Large intestine (tissue), 12 donors: ENCODE measurements at places on chromosomes 1 and 21.

- DNase-seq: no peak
- H3K27me3 ChIP-seq: no peaks in the 10 kb centered on the region
- H3K36me3 ChIP-seq: no peaks in the 10 kb centered on the region
- no peak overlapping the region for H3K27ac ChIP-seq
- peaks cover 6% of the 10 kb centered on the region for H3K4me1 ChIP-seq
Measured at GRCh38 chr1:84971957-84972356, 25.0 kb downstream of the MCOLN2 start.

DNA sequence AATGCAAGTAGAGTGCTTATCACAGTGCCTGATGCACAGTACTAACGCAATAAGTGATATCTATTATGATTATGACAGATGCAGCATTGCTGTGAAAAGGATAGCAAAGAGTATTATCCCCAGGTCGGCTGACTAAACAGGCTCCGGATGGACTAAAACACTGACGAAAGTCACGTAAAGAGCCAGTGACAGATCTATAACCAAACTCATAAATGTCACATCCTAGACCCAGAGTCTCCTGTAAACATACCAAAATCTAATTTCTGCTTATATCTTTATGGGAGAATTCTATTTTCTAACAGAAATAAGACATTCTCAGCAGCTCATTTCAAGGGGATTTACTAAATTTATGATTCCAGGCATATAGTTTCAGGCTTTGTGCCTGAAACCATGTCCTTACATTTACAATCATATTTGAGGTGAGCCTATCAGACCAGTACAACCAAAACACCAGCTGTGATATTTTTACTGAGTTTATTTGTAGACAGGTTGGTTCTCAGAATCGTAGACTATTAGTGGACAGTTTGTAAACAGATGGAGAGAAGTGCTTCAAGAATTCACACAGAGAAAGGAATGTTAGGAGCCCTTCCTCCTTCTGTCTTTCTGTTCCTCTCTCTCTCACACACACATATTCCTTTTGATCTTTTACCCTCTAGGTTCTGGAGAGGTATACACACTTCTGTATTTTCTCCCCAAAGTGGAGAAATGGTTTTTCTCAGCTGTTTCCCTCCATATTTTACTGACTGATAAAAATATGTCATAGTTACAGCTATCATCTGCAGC is 52.4 kb upstream of the WDR26 start:
- H3K4me1 ChIP-seq: no peaks in the 10 kb centered on the region
- no peak for DNase-seq
- no peaks in the 10 kb centered on the region for H3K36me3 ChIP-seq
- H3K27me3 ChIP-seq: no peaks in the 10 kb centered on the region
- H3K4me3 ChIP-seq: no peak overlapping the region

- no peak overlapping the region for H3K27ac ChIP-seq
- no peaks in the 10 kb centered on the region for H3K36me3 ChIP-seq
- no peak for DNase-seq
- H3K4me1 ChIP-seq: no peaks in the 10 kb centered on the region
- no peaks in the 10 kb centered on the region for H3K27me3 ChIP-seq
Measured at GRCh38 chr1:171468120-171468750, 17.1 kb upstream of the PRRC2C start.

DNA sequence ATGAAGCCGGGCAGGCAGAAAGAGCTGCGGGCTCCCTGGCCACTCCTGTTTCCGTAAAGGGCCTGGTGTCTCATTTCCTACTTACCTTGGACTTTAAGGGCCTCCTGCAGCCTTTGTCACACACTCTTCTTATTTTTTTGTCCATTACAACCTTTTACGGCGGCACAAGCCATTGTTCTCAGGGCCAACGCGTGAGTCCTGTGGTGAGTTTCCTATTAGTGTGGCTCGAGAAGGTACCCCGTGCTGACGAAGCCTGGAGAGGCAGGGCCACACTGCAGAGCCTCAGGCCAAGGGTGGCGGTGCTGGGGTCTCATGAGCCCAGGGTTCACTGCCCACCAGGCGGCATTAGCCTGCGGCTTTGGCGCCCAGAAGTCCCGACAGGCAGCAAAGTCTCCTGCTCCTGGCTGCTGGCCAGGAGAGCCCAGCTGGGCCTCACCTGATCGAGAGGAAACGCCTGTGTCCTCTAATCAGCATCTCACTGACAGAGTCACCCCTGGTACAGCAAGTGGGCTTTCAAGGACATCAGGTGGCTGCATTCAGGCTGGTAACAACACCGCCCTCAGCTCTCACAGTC is 62.0 kb downstream of the SIK1 start:
- no peaks in the 10 kb centered on the region for H3K27me3 ChIP-seq
- H3K4me3 ChIP-seq: no peak overlapping the region
- no peak overlapping the region for H3K27ac ChIP-seq

DNA sequence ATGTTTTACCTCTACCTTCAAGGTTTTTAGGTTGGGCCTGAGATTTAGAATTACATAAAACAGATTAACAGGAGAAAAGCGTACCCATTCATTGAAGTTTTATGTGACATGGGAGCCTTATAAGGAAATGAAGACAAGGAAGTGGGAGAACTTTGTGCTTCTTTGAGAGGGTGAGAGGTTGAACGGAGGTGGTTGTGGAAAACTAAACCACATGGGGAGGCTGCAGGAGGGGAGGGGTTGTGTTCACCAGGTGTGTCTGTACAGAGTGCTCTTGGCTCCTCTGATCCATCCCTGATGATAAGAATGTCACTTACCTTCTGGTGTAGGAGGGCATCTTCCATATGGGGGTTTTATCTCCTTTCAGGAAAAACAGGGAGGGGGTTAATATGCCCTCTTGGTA is 2.7 kb downstream of the SLX9 start:
- peaks cover 32% of the 10 kb centered on the region for H3K36me3 ChIP-seq
- no peak overlapping the region for H3K4me3 ChIP-seq
- H3K4me1 ChIP-seq: peaks cover 10% of the 10 kb centered on the region
- no peak for DNase-seq

- no peak overlapping the region for H3K27ac ChIP-seq
- no peaks in the 10 kb centered on the region for H3K27me3 ChIP-seq
- H3K36me3 ChIP-seq: peaks cover 17% of the 10 kb centered on the region
Measured at GRCh38 chr21:36926989-36927718, 39.3 kb downstream of the HLCS start.

DNA sequence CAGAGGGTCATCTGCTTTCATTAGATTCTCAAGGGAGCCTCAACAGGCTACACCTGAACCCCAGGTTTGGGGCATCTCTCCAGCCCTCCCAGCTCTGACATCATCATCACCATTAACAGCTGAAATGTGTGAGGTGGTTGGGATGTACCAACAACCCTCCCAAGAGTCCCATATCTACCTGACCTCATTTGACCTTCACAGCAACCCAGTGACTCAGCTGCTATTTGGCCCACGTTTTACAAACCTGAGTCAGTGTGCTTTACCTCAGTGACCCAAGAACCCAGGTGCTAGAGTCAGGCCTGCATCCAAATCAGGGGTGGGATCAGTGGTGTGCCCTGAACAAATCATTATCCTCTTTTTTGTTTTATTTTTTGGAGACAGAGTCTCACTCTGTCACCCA is 53.3 kb upstream of the TINAGL1 start:
- no peak for DNase-seq
- peaks cover 12% of the 10 kb centered on the region for H3K4me1 ChIP-seq
- H3K36me3 ChIP-seq: no peaks in the 10 kb centered on the region
- H3K27ac ChIP-seq: no peak overlapping the region
- no peak overlapping the region for H3K4me3 ChIP-seq

GRCh38 chr1:76766381-76766780 is 100.9 kb upstream of the ST6GALNAC5 start:
- no peaks in the 10 kb centered on the region for H3K36me3 ChIP-seq
- H3K27me3 ChIP-seq: no peaks in the 10 kb centered on the region
- H3K4me1 ChIP-seq: no peaks in the 10 kb centered on the region
- no peak overlapping the region for H3K27ac ChIP-seq
- no peak for DNase-seq
- no peak overlapping the region for H3K4me3 ChIP-seq

GRCh38 chr1:161733526-161733925 is 12.2 kb downstream of the FCRLB start:
- no peak overlapping the region for H3K27ac ChIP-seq
- DNase-seq: no peak
- no peaks in the 10 kb centered on the region for H3K4me1 ChIP-seq
- no peaks in the 10 kb centered on the region for H3K36me3 ChIP-seq
- no peak overlapping the region for H3K4me3 ChIP-seq
- peaks cover 32% of the 10 kb centered on the region for H3K27me3 ChIP-seq

DNA sequence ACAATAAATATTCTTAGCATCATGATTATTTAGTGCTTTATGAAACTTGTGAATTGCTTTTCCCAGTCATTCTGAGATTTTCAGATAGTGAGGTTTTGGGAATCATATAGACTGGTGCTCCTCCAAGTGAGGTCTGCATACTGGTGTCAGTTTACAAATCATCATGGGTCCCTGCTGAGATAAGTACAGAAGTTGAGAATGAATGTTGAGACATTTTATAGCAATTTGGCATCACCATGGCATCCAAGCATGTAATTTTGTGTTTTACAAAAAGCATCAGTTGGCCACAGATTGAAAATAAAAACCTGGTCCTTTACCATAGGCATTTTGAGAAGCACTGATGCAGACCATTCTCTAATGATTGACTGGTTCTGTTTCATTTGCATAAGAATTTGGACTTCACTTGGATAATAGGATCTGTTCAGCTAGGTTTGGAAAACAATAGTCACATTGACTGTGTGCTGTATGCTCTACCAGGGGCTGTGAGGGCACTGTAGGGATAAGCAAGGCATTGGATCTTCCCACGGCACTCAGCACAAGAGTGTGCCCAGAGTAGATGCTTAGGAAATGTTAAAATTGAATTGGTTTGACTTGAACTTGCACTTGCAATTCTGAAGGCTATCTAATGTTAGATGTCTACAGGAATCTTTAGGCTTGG is 79.0 kb upstream of the JUN start:
- DNase-seq: no peak
- no peak overlapping the region for H3K27ac ChIP-seq
- no peaks in the 10 kb centered on the region for H3K36me3 ChIP-seq
- H3K27me3 ChIP-seq: no peaks in the 10 kb centered on the region
- H3K4me1 ChIP-seq: peaks cover 2% of the 10 kb centered on the region
- no peak overlapping the region for H3K4me3 ChIP-seq

DNA sequence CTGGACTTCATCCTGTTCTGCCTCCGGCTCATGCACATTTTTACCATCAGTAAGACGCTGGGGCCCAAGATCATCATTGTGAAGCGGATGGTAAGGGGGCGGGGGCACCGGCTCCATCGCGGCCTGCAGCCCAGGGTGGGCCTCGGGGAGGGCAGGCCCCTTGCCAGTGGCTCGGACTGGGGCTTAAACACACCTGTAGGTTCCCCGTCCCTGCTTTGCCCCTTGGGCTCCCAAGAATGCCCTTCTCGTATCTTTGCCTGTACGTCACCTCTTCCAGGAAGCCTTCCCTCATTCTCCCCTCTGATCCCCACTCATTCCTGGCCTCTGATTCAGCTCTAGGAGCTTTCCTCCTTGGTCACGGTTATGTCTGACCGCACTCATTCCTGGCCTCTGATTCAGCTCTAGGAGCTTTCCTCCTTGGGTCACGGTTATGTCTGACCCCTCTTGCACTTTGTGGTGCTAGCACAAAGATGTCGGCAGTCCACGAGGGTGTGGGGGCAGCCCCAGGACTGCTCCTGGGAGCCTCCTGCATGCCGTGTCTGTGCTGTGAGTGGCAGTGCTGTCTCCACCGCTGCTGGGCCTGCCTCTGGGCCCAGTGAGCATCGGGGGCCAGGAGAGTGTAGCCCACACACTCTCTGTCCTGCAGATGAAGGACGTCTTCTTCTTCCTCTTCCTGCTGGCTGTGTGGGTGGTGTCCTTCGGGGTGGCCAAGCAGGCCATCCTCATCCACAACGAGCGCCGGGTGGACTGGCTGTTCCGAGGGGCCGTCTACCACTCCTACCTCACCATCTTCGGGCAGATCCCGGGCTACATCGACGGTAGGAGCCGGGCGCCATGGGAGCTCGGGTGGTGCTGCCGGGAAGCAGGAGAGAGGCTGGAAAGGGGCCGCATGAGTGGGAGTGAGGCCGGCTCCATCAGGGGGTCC is 49.1 kb upstream of the LRRC3 start:
- no peaks in the 10 kb centered on the region for H3K36me3 ChIP-seq
- no peaks in the 10 kb centered on the region for H3K4me1 ChIP-seq
- H3K4me3 ChIP-seq: no peak overlapping the region

DNA sequence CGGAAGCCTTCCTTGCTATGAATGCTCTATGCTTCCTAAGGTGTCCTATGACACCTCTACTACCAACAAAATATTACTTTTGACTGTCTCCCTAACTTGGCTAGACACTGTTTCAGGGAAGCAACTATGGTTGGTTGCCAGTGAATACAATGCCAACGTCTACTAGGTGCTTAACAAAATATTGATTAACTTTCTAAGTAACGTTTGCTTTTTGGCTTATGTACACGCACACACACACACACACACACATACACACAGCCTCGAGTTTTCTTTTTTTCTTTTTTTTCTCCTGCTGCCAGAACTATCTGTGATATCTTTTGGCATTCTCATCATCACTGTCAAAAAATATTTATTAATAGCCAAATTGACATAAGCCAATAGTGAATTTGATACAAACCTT is 864.0 kb downstream of the PLA2G4A start:
- H3K27me3 ChIP-seq: no peaks in the 10 kb centered on the region
- no peak for DNase-seq
- no peaks in the 10 kb centered on the region for H3K4me1 ChIP-seq
- no peak overlapping the region for H3K27ac ChIP-seq
- H3K36me3 ChIP-seq: no peaks in the 10 kb centered on the region

GRCh38 chr21:31772674-31773555 is 41.0 kb upstream of the SCAF4 start:
- no peaks in the 10 kb centered on the region for H3K27me3 ChIP-seq
- no peak overlapping the region for H3K27ac ChIP-seq
- H3K4me3 ChIP-seq: no peak overlapping the region
- no peaks in the 10 kb centered on the region for H3K36me3 ChIP-seq
- no peaks in the 10 kb centered on the region for H3K4me1 ChIP-seq
- DNase-seq: no peak

DNA sequence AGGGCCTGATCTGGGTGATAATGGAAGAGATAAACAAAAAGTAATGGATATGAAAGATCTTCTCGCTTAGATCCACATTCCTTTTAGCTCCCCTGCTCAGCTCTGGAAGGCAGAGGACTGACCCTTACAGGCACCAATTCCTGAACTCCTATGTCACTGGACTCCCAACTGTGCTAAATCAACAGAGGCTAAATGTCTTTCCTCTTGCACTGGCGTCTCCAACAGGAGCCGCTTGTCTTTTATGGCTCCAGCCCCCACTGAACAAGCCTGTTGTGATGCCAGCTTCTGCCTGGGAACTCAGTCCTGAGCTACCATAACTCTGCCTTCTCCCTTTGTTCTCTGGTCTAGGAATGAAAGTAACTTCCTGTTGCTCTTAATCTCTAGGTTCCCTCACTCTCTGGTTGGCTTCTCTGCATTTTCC is 142.1 kb upstream of the COL11A1 start:
- H3K4me3 ChIP-seq: no peak overlapping the region
- DNase-seq: no peak
- no peak overlapping the region for H3K27ac ChIP-seq
- no peaks in the 10 kb centered on the region for H3K27me3 ChIP-seq

GRCh38 chr1:213995603-213996002 is 7.8 kb downstream of the PROX1 start:
- H3K36me3 ChIP-seq: peaks cover 2% of the 10 kb centered on the region
- H3K27me3 ChIP-seq: no peaks in the 10 kb centered on the region
- H3K4me3 ChIP-seq: no peak overlapping the region
- DNase-seq: no peak

- no peaks in the 10 kb centered on the region for H3K27me3 ChIP-seq
- H3K36me3 ChIP-seq: no peaks in the 10 kb centered on the region
- H3K4me3 ChIP-seq: no peak overlapping the region
- DNase-seq: no peak
- H3K27ac ChIP-seq: no peak overlapping the region
- no peaks in the 10 kb centered on the region for H3K4me1 ChIP-seq
Measured at GRCh38 chr1:210367566-210367965, 38.9 kb downstream of the HHAT start.
